ENCODE measurements at places on chromosomes 1 and 21.

DNA sequence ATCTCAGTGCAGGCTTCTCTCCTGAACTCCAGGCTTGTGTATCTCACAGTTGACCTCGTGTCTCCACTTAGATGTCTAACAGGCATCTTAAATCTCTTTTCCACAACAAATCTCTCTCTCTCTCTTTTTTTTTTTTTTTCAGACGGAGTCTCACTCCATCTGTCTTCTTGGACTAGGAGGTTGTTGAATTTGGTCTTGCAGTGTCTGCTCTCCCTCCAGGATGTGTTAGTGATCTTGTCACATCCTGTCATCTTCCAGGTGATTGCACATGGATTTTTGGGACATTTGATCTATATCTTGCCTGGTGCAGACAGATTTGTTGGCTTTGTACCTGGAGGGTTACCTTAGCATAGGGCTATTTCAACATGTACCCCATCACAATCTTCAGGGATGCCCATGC is 26.5 kb upstream of the KCNA10 start:
- H3K27ac ChIP-seq, result no peak overlapping the region
- no peaks in the 10 kb centered on the region for H3K36me3 ChIP-seq
- DNase-seq, result no peak
- no peaks in the 10 kb centered on the region for H3K4me1 ChIP-seq
- no peak overlapping the region for H3K4me3 ChIP-seq
- H3K27me3 ChIP-seq, result no peaks in the 10 kb centered on the region

DNA sequence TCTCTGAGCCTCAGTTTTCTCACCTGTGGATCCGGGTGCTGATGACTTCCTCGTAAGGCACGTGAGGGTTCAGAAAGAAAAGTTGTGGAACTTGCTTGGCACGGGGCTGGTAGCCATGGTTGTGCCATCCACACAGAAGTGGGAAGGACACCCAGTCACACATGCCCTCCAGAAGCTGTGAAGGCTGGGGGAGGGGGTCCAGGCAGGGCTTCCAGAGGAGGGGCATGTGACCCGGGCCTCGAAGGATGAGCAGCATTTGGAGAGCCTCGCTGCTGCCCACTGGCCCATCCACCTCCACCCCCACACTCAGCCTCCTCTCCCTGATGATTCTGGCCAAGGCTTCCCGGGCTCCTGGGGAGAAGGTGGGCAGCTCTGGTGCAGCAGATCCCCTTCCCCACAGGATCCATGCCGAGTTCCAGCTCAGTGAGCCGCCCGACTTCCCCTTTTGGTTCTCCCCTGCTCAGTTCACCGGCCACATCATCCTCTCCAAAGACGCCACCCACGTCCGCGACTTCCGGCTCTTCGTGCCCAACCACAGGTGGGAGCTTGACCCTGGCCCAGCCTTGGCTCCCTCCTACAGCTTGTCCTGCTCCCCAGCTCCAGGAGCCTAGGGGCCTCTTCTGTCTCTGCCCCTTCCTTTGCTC is 9.4 kb downstream of the SELENON start:
- H3K27ac ChIP-seq, result no peak overlapping the region

- no peak overlapping the region for H3K27ac ChIP-seq
- H3K4me1 ChIP-seq, result no peaks in the 10 kb centered on the region
- no peak for DNase-seq
- no peak overlapping the region for H3K4me3 ChIP-seq
Measured at GRCh38 chr1:22159891-22160290, 17.0 kb upstream of the WNT4 start.

DNA sequence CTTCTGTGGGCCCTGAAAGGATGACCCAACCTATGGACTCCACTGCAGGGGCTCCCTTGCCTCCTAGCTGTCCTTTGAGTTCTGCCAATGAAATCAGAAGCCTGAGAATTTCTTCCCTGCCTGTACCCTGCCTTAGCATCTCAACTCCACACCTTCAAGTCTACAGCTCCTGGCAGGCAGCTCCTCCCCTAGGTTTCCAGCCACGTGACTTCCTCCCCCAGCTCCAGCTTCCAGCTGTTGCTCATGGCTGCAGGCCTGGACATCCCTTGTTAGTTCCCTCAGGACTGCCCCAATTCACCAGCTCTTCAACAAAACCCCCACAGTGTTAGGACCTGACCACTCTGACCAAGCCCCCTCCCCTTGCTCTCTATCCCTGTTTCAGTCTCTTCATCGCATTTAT is 2.4 kb downstream of the RCAN1 start:
- H3K27me3 ChIP-seq, result no peaks in the 10 kb centered on the region
- H3K36me3 ChIP-seq, result no peaks in the 10 kb centered on the region
- H3K4me3 ChIP-seq, result no peak overlapping the region
- H3K27ac ChIP-seq, result no peak overlapping the region
- DNase-seq, result no peak

DNA sequence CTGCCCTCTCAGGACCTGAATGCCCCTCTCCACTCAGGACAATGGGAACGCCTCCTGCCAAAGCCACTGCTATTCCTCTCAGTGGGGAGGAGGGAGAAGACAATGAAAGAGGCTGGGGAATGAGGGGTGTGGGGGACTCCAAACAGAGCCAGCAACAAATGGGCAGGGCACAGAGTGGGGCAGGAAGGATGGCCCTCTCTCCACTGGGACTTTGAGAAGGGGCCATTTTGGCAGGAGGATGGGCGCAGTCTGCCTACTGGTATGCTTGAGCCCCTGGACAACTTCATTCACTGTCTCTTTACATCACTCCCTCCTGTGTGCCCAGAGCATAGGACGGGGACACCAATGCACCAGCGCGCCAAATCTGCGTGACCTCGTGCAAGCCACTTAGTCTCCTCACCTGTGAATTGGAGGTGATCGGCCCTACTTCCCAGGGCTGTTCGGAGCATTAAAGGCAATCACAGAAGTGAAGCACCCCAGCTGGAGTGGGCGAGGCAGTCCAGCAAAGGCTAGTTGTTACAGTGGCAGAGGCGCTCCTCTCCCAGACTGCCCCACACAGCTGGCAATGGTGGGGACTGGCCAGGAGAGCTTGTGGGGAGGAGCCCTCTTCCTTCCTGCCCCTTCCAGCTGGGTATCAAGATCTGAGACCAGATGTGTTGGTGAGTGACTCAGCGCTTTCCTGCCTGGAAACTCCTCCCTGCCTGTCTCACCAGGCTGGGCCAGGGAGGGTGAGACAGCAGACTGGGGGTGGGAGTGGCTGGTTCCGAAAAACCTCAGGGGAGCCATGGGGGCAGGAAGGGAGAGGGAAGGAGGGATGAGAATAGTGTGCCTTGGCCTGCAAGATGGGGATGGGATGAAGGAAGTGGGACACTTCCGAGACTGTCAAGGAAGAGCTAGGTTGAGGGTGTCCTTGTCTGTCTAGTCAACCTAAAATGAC is 22.4 kb upstream of the SYNC start:
- no peaks in the 10 kb centered on the region for H3K36me3 ChIP-seq
- no peaks in the 10 kb centered on the region for H3K27me3 ChIP-seq
- H3K4me1 ChIP-seq, result peaks cover 20% of the 10 kb centered on the region
- peak overlapping the region; percentile 53 for H3K4me3 ChIP-seq
- DNase-seq, result peak; percentile 88

GRCh38 chr21:35390013-35390776 is 341.1 kb upstream of the RUNX1 start:
- DNase-seq, result peak; percentile 70
- peak overlapping the region; percentile 61 for H3K27ac ChIP-seq
- no peaks in the 10 kb centered on the region for H3K27me3 ChIP-seq
- H3K4me1 ChIP-seq, result peaks cover 16% of the 10 kb centered on the region
- no peaks in the 10 kb centered on the region for H3K36me3 ChIP-seq

DNA sequence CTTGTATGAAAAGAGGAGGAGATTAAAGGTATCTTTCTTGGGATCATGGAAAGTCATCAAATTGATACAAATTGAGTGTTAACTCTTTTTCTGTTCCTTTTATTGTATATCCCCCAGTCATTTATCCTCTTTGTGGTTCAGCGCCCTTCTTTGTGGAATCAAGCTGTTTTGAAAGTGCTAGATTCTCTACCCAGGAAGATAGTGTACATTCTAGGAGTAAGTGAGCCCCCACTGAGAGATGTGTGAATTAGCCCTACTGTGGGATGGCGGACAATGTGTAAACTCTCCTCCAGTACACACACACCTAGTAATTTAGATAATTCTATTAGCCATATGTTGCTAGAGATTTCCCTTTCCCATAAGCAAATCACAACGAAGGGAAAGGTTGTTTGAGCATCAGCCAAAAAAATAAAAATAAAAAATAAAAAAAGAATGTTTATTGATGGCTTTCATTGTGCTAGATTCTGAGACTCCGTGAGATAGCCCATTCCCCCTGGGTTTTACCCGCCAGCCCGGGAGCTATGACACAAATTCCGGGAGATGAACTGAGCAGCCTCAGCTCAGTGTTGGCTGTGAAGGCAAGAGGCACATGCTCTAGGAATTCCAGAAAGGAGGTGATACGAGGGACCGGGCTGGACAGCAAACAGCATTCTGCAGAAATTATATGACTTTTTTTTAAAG is 378.4 kb upstream of the RUNX1 start:
- no peaks in the 10 kb centered on the region for H3K4me1 ChIP-seq
- no peaks in the 10 kb centered on the region for H3K36me3 ChIP-seq
- no peak for DNase-seq
- H3K27me3 ChIP-seq, result no peaks in the 10 kb centered on the region
- H3K4me3 ChIP-seq, result no peak overlapping the region
- H3K27ac ChIP-seq, result no peak overlapping the region

GRCh38 chr21:32132881-32133280 is 146.0 kb downstream of the MIS18A start:
- H3K4me3 ChIP-seq, result no peak overlapping the region
- no peak for DNase-seq
- H3K4me1 ChIP-seq, result no peaks in the 10 kb centered on the region
- H3K36me3 ChIP-seq, result no peaks in the 10 kb centered on the region

DNA sequence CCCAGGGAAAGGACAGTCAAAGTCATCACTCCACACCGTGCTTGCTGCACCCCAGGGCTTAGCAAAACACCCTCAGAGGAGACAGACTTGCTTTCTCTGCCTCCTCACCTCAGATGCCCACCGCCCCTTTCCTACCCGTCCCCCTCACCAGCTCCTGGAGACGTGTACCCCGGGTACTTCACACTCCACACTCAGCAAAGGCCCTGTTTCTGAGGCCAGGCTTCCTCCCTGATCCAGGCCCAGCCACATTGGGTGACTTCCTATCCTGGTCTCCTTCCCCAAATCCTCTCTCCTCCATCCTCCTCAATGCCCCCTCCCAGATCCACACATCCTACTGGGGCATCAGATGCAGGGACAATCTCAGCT is 116.7 kb downstream of the DMRTB1 start:
- peaks cover 8% of the 10 kb centered on the region for H3K4me1 ChIP-seq
- no peak for DNase-seq
- no peaks in the 10 kb centered on the region for H3K36me3 ChIP-seq
- no peak overlapping the region for H3K27ac ChIP-seq
- peaks cover 1% of the 10 kb centered on the region for H3K27me3 ChIP-seq

DNA sequence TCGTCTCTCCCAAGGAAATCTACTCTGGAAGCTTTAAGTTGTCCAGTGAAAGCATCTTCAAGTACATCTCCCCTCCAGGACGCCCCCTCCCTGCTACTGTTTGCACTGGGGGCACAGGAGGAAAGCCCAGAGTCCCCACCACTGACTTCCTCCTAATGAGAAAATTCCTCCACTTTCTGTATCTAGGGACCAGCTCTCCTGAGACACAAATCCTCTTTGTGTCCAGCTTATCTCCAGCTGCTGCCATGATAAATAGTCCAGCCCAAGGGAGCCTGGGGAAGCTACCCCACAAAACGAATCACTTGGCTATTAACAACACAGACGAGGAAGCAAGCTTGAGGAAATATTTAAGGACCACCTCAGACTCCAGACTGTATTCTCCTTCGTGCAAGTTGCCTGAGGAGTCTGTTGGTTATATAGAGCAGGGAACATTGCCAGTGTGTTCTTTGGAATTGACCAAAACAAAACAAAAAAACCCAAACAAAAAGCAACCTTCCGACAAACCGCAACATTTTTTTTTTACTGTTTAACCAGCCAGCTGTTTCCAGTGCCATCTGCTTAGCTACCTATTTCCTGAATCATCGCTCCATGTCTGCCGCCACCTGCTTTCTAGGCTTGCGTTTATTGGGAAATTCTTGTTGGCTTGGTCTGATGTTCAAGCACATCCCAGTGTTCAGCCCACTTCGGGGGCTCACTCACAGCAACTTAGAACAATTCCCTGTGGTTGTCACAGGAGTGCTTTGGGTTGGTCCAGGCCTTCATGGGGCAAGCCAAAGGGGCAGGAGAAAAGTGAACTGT is 7.7 kb downstream of the C1orf226 start:
- H3K4me1 ChIP-seq, result peaks cover 12% of the 10 kb centered on the region
- H3K36me3 ChIP-seq, result no peaks in the 10 kb centered on the region
- H3K27ac ChIP-seq, result no peak overlapping the region
- no peaks in the 10 kb centered on the region for H3K27me3 ChIP-seq

DNA sequence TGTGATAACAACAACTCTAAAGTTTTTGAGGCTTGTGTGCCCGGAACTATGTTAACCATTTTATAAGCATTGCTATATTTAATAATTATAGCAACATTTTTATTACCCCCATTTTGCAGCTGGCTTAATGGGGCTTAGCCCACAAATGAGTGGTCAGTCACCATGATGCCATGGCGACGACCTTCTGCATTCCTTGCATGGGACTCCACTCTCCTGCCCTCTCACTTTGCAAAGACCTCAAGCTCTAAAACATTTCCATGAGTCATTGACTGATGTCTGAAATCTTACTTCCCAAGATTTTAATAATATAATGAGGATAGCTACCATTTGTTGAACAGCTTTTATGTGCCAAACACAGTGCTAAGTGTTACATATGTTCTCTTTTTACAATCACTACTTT is 15.4 kb downstream of the NGF start:
- H3K4me3 ChIP-seq, result no peak overlapping the region
- no peak overlapping the region for H3K27ac ChIP-seq
- no peaks in the 10 kb centered on the region for H3K36me3 ChIP-seq
- H3K4me1 ChIP-seq, result peaks cover 4% of the 10 kb centered on the region

GRCh38 chr1:107000902-107001301 is 55.6 kb upstream of the PRMT6 start:
- H3K4me1 ChIP-seq, result peaks cover 16% of the 10 kb centered on the region
- no peak for DNase-seq
- no peaks in the 10 kb centered on the region for H3K27me3 ChIP-seq
- H3K36me3 ChIP-seq, result no peaks in the 10 kb centered on the region
- H3K27ac ChIP-seq, result no peak overlapping the region

DNA sequence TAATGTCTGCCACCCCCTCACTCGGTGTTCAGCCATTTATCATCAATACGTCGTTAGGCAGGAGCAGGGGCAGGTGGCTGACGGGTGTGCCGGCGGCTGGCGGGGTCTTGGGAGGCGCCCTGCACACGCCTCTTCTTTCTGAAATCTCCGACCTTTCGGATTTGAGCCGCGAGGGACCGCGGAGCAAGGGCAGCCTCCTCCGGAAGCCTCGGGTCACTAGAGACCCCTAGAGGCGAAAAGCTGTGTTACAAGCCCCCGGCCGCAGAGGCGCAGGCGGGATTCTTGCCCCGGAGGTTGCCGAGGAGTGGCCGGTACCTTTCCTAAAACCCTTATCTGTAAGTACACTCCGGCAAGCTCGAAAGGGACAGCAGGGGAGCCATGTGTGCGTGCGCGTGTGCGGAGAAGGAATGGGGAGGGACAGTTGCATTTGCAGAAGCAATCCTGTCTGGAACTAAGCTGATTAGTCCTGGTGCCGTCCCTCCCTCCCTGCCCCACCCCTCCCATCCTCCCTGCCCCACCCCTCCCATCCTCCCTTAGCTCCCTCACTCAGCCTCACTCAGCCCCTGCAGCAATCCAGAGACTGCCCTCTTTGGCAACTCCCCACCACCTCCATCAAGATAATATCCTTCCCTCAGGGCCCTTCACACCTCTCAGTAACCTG is 11.0 kb downstream of the BRINP2 start:
- no peak overlapping the region for H3K27ac ChIP-seq
- peaks cover 4% of the 10 kb centered on the region for H3K4me1 ChIP-seq
- peak overlapping the region; percentile 51 for H3K4me3 ChIP-seq
- H3K36me3 ChIP-seq, result no peaks in the 10 kb centered on the region

All from keratinocyte (primary cell).